ENCODE measurements at places on chromosomes 3 and 15. TPM values are rescaled to one million over a fixed set of nuclear protein-coding genes. Genes with fewer than 3 reads are reported as not detected.
A peak's percentile ranks its signal among the peaks of the same experiment; 100 is the strongest.

GRCh38 chr3:183854318-183855035, 29.1 kb upstream of the MAP6D1 start:
- no peak for DNase-seq

DNA sequence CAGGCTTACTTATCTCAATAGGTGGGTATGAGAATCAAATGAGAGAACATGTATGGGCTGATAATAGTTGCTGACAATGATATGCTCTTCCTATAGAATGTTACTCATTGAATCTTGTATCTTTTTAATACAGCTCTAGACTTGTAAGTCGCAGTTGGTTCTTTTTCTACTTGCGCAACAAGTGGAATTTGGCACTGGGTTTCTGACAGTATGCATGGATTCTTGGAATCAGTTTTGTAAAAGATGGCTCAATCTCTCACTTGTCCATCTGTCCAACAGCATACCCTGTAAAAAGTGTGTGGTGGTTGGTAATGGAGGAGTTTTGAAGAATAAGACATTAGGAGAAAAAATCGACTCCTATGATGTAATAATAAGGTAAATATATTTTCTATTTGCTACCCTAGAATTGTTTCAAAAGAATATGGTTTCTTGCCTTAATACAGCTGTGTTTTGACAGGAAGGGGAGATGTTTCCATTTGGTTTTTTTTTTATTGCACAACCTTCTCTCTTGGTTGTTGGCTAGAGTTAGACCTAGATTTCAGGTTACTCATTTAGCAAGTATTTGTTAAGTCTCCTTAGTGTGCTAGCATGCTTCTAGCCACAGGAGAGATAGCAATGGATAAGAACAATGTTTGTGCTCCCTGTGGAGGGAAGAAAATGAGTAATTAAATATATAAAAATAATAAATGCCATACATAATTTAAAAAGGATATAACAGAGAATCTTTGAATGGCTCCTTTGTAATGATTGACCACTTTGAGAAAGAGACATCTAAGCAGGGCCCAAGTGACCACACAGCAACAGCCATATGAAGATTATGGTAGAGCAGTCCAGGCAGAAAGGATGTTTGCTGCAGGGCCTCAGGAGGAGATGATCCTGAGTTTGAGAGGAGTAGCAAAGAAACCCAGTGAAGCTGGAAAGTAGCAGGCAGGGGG, 21.8 kb downstream of the ST3GAL6 start:
- no peak for DNase-seq

DNA sequence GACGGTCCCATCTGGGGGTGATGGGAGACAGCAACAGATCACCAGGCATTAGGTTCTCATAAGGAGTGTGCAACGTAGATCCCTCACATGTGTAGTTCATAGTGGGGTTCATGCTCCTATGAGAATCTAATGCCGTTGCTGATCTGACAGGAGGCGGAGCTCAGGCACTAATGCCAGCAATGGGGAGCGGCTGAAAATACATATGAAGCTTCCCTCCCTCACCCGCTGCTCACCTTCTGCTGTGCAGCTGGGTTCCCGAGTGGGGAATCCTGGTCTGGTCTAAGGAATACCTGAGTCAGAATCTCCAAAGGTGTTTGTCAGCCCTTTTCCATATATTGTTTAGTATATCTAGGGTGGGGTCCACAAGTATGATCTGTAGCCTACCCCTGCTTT, 52.3 kb downstream of the CHD2 start:
- no peak for DNase-seq

- DNase-seq, result no peak
Observed at GRCh38 chr3:36298188-36298587, 82.1 kb upstream of the STAC start.

DNA sequence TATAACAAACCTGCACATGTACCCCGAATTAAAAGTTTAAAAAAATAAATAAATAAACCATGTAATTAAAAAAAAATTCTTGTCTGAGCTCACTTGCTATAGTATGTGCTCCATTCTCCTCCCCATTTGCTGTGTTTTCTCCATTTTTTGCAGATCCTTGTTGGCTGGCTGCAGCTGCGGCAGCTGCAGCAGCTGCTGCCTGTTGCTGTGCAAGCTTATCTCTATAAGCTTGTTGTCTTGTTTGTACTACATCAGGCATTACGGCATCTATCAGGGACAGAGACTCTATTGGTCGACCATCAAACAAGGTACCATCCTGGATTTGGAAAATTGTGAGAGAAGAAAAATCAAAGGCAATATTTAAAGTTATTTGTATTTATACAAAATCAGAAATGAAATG, 145.9 kb downstream of the TBL1XR1 start:
- no peak for DNase-seq

DNA sequence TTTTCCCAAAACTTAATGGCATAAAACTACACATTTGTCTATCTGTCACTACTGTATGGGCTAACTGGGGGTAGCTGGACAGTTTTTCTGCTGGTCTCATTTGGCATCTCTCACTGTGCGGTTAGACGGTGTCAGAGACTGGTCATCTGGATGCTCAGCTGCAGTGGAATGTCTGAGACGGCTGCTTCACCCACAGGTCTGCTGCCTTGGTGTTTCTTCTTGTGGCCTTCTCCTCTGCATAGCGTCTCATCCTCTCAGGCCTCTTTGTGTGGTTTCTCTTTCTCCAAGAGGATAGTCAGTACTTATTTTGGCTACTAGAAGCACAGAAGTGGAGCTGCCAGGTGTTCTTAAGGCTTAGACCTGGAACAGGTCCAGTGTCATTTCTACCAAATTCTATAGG, 35.9 kb upstream of the GOLGA6L9 start:
- DNase-seq, result no peak

DNA sequence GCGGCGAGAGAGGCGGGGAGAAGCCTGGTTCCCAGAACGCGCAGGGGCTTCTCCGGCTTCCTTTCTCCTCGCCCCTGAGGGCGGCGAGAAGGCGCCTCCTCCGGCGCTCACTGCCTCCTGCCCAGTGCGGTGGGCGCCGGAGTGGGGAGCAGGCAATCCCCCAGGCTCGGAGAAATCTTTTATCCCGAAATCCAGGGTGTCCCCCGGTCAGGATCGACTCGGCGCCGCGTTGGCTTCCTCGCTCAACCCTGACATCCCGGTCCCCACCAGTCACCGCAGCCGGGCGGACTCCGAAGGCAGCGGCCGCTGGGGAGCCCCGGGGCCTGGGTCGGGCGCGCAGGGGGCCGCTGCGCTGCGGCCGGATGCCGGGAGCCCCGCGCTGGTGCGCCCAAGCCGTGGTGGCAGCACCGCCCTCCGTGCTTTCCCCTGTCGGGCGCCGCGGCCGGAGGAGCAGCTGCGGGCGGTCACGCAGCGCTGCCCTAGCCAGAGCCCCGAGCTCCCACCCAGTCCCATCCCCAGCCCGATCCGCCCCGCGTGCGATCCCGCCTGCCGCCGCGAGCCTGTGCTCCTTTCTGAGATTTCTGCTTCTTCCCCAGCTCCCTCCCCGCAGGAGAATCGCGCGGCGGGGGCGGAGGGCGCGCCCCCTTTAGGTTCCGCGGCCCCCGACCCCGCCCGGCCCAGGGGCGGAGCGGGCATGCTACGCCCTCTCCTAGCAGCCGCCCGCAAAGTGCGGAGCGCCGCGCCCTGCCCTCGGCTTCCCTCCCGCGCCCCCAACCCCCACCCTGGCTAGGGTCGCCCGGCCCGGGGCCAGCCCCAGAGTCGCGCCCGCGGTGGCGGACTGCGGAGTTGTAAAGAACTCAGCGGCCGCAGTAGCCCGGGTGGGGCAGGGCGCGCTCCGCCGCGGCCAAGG, 683 bp upstream of the CACNA2D3 start:
- DNase-seq, result no peak

DNA sequence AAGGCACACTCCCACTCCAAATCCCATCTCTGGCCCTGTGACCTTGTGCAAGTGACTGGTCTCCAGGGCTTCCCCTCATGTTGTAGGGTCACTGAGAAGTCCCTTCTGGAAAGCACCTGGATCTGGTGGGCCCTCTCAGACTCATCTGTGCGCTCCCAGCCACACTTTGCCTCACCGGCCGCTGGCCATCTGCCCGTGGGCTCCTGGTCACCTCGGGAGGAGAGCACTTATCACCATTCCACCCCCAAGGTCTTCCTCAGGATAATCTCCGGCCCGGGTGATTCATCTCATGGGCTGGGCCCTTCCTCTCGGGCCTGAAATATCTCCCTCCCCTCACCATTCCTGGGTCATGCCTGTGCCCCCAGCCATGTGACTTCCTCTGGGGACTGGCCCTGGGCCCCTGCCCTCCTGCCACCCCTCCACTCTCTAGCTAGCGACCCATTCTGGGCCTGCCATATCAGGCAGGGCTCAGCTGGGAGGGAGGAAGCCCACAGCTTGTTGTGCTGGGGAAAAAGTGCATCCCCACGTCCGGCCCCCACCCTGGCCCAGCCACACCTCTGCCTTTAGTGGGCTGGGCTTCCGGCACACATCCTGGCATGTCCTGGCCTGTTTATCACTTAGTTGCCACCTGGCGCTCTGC, 10.6 kb upstream of the WNT7A start:
- peak; percentile 66 for DNase-seq

The LSAMP gene
- total RNA-seq, result 24.6 TPM

The THAP10 gene
- total RNA-seq, result 1.5 TPM

DNA sequence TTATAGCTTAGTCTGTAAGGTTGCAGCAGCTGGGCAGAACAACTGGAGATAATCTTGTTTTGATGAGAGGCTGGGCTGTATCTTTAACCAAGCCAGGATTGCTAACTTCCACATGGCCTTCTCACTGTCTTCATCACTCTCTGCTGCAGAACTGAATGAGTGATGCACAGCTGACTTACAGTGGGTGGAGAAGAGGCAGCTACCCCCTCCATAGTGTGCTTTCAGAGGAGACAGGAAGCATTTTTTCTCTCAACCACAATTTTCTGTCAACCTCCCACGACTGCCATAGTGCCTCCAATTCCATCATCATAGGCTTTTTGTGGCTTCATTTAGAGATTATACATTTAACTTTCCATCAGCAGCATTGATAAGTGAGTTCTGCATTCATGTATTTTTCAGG, 168.2 kb downstream of the CLSTN2 start:
- no peak for DNase-seq

The CD96 gene
- total RNA-seq, result 9.5 TPM

The RSRC1 gene
- 28.1 TPM for total RNA-seq

The GPR149 gene
- not detected for total RNA-seq

DNA sequence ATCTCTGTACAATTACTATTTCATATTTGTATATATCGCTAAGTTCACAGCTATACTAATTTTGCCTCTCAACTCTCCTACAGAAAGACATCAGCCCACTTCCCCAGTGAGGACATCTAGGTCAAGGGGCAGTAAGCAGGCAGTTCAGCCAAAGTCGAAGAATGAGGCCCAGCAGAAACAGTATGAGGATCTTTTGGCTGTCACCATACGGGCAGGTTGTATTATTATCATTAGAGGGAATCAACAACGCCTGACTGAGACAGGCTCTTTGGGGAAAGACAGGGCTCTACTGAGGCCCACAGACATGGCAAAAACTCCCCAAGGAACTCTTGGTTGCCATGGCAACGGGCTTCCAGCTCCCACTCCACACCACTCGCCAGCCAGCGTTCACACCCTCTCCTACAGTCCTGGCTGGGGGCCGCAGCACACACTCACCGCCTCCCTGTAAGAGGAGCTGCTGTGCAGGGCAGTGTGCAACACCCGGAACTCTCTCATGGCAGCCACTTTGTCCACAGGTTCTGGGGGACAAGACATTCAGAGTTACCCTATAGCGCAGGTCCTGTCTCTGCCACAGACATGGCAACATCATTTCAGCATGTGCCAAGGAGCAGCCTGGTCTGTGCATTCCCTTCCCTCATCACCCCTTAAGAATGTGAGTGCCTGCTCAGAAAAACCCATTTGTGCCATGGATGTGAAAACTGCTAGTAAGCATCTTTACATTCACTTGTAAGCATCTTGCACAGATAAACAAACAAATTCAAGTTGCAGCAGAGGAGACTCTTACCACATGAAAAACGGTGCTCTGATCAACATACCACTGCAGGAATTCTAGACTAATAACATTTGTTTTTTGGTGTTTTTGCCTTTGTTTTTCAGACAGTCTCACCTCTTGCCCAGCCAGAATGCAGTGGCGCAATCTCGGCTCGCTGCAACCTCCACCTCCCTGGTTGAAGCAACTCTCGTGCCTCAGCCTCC, 8.8 kb downstream of the UBL7 start:
- no peak for DNase-seq

The ALDH1A2 gene
- 27.3 TPM for total RNA-seq

DNA sequence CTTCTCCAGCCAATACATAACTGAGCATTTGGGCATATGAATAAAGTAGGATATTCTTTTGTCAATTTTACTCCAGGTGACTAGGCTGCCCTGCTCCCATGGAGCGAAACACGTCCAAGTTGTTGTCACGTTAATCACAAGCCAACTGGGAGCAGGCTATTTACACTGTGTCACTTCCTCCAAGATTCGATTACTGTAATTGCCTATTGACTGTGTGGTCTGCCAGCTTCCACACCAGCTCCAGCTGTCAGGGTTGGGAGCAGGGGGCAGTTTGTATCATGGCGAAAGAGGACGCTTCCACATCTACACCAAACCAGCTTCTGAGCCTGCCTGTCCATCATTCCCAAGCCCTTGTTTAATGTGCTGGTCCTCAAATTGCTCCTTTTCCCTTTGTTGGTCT, 89.2 kb upstream of the RORA start:
- no peak for DNase-seq

DNA sequence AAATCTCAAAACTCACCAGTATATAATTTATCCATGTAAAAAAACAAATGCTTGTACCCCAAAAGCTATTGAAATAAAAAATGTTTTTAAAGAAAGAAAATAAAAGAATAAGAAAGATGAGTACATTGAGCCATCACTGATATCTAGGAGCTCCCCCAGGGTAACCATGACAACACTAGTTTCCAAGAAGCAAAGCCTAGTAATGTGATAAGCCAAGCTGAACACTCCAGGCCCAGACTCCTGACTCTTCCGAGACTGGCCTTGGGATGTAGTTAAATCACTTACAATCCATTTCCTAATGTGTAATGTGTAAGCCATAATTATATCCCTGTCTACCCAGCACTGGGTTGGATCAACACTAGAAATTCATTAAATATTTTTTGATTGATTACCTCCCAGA, 21.1 kb upstream of the ATP8B4 start:
- DNase-seq, result no peak

DNA sequence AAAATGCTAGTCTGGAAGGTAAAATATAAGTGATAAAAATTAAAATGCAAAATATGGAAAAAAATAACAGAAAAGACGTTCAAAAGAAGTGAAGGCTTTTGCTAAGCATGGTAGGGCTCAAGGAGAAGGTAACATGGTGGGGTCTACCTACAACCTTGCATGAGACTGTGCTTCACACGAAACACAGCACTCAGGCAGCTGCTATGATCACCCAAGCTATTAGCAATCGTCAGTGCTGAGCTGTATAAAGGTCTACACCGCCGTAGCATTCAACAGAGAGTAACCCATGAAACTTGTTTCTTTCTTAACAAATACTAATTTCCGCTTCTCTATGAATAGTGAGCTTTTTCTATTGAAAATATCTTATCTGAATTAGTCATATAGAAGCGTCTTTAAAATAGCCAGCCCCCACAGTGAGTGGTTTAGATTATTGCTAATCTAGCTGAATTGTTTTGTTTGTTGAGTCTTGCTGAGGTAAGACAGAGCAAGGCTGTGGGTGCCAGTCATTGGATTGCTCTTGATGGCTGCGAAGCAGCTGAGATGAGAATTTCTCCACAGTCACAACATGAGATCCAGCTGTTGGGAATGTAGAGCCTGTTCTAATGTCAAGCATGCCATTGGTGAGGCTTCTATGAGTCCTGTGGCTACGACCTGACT, 230.0 kb downstream of the KLF13 start:
- DNase-seq, result no peak

The CDHR4 gene
- not detected for total RNA-seq

The GP5 gene
- total RNA-seq, result 0.26 TPM

All from upper lobe of right lung (tissue), 1 donor.